H7 (cell line): ENCODE measurements at places on chromosomes 12 and 14. TPM values are rescaled to one million over a fixed set of nuclear protein-coding genes. Genes with fewer than 3 reads are reported as not detected.
A peak's percentile ranks its signal among the peaks of the same experiment; 100 is the strongest.

Gene GLS2
- 2.2 and 5.5 TPM in 2 replicates for total RNA-seq

Gene STAT6
- 43.5 and 51.5 TPM in 2 replicates for total RNA-seq

Gene TSHR
- not detected in 2 replicates for total RNA-seq

Gene BMAL2
- 13.0 and 13.9 TPM in 2 replicates for total RNA-seq

Gene KLRC2
- total RNA-seq = not detected in 2 replicates

Gene AMDHD1
- 0.41 and 1.0 TPM in 2 replicates for total RNA-seq

Gene STAB2
- total RNA-seq = not detected in 2 replicates

Gene CPNE6
- 0.04 TPM in 1 of 2 replicates, not detected in the other for total RNA-seq

Gene AEBP2
- total RNA-seq = 12.3 and 22.5 TPM in 2 replicates

Gene DEGS2
- not detected in 2 replicates for total RNA-seq

Gene CCDC177
- 0.04 and 0.17 TPM in 2 replicates for total RNA-seq

Gene CD9
- 266 and 274 TPM in 2 replicates for total RNA-seq

Gene RNF212B
- total RNA-seq = 0.24 TPM in 1 of 2 replicates, not detected in the other

Gene SMIM41
- total RNA-seq = not detected in 2 replicates

- DNase-seq = no peak
Measured at GRCh38 chr12:88958946-88959345, 378.7 kb upstream of the KITLG start.

GRCh38 chr12:45587877-45588533, 141.5 kb upstream of the ARID2 start:
- DNase-seq = no peak

DNA sequence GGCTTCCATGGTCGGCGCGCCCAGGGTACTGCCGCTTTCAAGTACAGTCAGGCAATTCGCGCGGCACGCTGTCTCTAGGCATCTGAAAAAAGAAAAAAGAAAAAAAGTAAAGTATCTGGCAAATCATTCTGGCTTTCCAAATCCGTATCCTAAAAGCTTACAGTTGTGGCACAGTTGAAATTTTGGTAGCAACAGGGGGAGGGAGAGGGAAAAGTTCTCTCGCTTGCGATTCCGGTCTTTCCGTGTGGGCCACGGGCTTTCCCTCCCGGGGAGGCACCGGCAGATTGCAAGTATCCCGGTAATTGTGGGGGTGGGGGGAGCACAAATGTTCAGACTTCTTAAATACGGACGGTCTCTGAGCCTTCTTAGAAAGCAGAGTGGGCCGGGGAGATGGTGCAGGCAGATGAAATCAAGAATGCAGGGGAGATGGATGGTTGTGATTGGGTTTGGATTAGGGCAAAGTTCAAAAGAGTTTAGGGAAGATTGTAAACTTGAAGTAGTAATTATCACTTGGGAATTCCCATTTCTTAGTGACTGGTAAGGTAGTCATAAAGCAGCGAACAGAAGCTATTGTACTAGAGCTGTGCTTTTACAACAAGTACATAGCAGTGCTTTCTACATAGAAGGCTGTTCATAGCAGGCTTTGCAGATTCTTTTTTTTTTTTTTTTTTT, 1.2 kb downstream of the SOCS2 start:
- DNase-seq = peak; percentile 38

DNA sequence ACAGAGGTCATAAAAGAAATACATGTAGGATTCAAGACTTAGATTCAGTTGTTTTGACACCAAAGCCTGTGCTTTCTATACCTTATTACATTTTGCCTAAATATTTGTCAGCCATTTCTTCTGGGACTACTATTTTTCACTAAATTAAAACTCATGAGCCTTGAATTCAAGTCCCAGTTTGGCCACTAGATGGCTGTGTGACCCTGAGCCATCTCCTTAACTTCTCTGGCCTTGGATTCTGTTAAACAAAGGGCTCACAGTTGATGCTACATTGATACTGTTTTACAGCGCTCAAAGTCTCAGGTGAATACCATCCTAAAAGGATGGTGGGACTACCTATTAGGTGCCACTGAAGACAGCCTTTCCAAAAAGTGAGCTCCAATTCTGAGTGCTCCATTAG, 39.6 kb upstream of the CCDC198 start:
- DNase-seq = peak; percentile 10

GRCh38 chr14:55074662-55075061, 23.2 kb downstream of the MAPK1IP1L start:
- DNase-seq = no peak

DNA sequence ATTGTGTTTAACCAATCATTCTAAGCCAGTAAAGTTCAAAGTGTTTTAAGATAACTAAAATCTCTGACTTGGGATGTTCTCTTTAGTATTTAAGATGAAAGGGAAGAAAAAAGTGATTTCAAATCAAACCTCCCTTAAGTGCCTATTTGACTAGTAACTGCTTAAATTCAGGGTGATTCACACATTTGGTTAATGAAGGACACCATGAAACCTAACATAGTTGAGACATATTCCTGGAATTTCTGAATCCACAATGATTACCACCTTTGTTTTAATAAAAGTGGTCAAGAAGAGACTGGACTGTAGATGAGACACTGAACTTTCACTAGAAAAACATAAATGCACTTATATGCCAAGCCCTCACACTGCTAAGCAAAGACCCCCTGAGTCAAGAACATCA, 138.7 kb downstream of the MED13L start:
- DNase-seq = no peak

GRCh38 chr14:70822530-70823185, 13.3 kb upstream of the MAP3K9 start:
- DNase-seq = peak; percentile 92

GRCh38 chr12:130818272-130818634, 20.8 kb downstream of the STX2 start:
- DNase-seq = peak; percentile 49

DNA sequence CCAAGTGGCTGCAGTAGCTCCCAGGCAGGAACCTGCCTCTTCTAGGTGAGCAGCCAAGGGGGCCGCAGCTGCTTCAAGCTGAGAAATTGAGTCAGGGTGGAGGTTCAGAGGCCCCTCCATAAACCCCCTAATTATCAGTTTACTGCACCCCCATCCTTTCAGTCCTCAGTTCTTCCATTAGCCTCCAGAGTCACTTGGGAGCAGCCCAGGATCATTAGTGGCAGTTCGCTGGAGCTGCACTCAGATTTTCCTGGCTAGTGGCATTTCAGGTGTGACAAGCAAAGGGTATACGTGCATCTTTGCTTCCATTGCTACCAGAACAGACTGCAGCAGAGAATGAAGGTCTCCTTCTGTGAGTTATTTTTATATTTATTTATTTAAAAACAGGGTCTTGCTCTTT, 358.7 kb downstream of the FUT8 start:
- DNase-seq = no peak

- DNase-seq = no peak
Measured at GRCh38 chr12:52306731-52307130, 14.5 kb downstream of the KRT83 start.

GRCh38 chr12:46459861-46460545, 87.4 kb upstream of the SLC38A2 start:
- no peak for DNase-seq

DNA sequence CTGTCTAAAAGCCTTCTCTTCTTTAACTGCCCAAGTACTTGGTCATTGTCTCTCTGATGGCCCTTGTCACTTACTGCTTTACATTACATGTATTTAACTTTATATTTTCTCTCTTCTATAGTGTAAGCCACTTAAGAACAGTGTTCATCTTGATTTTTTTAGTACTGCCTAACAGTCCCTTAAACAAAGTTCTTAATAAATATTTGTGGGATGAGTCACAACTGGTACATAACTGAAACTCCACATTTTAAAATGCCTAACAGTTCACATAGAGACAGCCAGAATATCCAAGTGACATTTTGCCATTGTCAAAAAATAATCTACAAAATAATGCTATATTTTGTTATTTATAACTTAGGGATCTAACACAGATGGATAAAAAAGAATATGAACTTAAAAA, 146.6 kb downstream of the STXBP6 start:
- DNase-seq = no peak

- DNase-seq = no peak
Measured at GRCh38 chr14:69982886-69983285, 103.7 kb downstream of the SMOC1 start.

DNA sequence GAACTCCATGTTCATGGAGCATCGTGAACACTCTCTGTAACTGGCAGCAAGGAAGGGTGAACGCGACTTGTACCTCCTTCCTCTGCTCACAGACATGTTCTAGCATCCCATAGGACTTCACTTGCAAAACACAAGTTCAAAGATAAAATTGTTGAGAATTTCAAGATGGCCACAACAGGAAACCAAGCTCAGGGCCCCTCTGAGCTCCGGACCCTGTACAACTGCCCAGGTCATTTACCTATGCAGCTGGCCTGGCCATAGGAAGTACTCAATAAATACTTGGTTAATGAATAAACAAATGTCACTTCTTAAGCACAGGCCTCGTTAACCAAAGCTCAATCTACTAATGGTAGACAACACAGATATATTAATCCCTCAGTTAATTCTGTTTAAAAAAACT, 11.7 kb upstream of the PPP4R4 start:
- no peak for DNase-seq

DNA sequence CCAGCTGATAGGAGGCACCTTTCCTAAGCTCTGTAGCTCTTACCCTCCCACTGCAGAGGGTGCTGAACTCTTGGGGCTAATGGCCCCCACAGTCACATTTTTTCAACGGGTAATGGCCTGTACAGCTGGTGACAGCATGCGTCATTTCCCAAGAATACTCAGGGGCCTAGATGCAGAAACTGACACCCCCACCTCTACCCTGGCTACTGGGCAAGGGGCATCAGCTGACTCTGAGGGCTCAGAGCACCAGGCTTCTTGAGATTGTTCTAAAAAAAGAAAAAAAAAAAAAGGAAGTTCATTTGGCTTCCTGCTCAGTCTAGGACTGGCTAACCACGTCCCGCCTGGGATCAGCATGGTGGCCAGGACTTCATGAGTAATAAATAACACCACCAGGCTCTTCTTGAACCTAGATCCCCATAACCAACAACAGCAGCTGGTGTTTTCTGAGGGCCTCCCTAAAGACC, 35.2 kb downstream of the ZFP36L1 start:
- no peak for DNase-seq

DNA sequence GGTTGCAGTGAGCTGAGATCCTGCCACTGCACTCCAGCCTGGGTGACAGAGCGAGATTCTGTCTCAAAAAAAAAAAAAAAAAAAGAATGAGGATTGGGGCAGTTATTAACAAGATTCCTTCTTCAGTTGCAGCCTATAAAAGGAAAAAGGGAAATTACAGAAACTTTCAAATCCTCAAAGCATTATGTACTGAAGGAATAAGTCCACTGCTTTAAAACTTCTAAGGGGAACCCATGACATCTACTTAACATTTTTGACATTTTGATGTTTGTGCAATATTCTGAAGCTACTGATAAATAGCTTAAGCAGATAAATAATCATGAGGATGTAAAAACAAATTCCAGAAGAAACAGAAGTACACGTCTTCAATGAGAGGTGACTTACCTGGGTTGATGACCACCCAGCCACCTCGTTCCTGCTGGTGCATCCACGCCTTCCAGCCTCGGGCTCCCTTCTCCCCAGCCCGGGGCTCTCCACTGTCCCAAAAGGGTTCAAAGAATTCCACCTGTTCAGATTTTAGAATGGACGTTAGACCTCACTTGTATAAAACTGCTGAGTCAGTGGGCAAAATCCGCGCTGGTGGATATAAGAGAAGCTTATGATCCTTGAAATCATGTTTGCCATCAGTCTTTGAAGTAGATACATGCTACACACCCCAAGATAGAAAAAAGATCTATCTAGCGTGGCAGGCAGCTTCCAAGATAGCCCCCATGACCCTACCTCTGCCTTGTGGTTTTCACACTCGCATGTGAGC, 33.7 kb downstream of the NRDE2 start:
- DNase-seq = no peak

- peak; percentile 55 for DNase-seq
Measured at GRCh38 chr12:52082669-52082987, 3.1 kb downstream of the SMIM41 start.

- no peak for DNase-seq
Measured at GRCh38 chr12:64612843-64613242, 2.5 kb downstream of the RASSF3 start.

GRCh38 chr12:103745962-103746361, 95.1 kb downstream of the NT5DC3 start:
- DNase-seq = peak; percentile 79

GRCh38 chr12:71967211-71967610, 28.6 kb downstream of the TPH2 start:
- DNase-seq = no peak

DNA sequence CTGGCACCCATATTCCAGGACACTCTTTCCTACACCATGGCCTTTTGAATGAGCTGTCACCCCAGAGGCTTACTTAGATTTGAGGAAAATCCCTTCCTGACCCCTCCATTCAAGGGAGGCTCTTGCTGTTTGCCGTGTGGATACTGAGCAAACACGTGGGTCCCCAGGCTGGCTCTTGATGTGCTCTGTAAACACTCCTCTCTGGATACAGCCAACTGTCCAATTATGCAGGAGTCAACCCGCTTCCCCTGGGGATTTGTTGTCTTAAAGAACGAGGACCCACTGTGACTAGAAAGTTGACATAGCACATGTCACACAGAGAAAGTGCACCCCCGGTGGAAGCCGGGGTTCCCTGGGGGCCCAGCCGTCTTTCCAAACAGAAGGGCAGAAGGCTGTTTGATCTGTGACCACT, 75.8 kb upstream of the CEP83 start:
- DNase-seq = no peak

DNA sequence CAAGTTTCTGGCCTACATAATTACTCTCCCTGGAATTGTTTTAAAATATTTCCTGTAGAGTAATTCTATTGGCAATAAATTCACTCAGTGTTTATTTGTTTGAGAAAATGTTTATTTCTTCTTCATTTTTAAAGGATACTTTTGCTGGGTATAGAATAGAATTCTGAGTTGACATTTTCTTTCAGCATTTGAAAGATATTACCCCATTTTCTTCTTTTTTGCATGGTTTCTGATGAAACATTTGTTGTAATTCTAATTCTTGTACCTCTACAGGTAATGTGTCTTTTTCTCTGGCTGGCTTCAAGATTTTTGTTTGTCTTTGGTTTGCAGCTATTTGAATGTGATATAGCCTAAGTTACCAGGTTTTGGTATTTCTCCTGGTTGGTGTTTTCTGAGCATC, 25.1 kb upstream of the ATF7IP start:
- DNase-seq = no peak

GRCh38 chr14:95046711-95047681, 110.3 kb downstream of the DICER1 start:
- no peak for DNase-seq

DNA sequence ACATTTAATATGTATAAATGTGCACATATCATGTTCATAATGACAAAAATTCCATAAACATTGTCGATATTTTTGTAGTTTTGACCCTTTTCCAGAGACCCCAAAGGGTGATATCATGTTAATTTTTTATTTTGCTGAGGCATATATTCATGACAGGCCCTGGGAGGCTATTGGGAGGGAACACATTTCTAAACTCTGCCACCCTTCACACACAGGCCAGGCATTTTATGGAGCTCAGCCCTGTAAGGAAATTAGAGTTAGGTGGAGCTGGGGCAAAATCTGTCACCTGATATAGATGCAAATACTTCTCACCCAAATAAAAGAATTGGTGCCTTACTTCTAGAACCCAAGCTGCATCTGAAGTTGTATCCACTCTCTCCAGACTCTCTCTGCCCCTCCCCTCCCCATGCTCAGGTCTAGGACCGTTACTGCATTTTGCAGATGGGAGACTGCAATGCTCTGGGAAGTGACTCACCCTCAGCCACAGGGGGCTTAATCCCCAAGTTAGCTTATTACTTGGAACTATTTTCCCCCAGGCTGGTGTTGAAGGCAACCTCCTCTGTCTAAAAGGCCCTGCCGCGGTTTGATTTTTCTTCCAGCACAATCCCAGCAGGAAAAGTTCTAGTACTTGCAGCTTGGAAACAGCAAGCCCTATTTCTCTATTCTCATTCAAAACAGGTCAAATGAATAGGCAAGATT, 238.9 kb downstream of the EMP1 start:
- DNase-seq = peak; percentile 19

GRCh38 chr14:77459072-77459723, 1.3 kb downstream of the AHSA1 start:
- DNase-seq = peak; percentile 75
